ENCODE measurements at places on chromosomes 4 and X.

DNA sequence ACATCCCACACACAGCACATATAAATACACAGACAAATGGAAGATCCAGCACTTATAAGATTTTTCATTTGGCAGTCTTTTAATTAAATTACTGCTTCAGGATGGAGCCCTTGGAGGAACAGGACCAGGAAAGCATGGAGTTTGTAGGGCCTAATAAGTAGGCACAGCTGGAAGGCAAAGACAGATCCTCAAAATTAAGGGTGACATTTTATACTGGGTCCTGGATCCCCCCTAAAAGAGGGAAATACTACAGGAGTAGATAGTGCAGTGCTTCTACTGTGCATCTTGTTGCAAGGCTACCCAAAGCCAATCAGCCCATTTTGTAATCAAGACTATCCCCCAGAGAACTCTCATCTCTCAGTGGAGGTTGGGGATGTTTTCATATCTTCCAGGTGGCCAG, 1860.7 kb upstream of the PCDH10 start:
- no peak for DNase-seq

- DNase-seq = no peak
These were observed 34.4 kb downstream of the PF4 start for GRCh38 chr4:73947239-73947985.

GRCh38 chr4:118757761-118758251, 72.6 kb downstream of the METTL14 start:
- no peak for DNase-seq

GRCh38 chrX:46130247-46130646, 415.0 kb downstream of the ZNF674 start:
- DNase-seq = no peak

GRCh38 chrX:30275498-30275897, 28.6 kb downstream of the MAGEB1 start:
- DNase-seq = no peak

GRCh38 chr4:110196871-110197528, 1.4 kb downstream of the ELOVL6 start:
- peak; percentile 46 for DNase-seq

All from stimulated activated CD8-positive, alpha-beta memory T cell treated with anti-CD3 and anti-CD28 coated beads, Interleukin-12 subunit alpha, Interleukin-12 subunit beta, amount 100 ng/mL, for 4 hours (primary cell).